ENCODE measurements at places on chromosomes 1 and 21.

- DNase-seq = no peak
Measured at GRCh38 chr1:13622446-13622845, 38.8 kb downstream of the PDPN start.

DNA sequence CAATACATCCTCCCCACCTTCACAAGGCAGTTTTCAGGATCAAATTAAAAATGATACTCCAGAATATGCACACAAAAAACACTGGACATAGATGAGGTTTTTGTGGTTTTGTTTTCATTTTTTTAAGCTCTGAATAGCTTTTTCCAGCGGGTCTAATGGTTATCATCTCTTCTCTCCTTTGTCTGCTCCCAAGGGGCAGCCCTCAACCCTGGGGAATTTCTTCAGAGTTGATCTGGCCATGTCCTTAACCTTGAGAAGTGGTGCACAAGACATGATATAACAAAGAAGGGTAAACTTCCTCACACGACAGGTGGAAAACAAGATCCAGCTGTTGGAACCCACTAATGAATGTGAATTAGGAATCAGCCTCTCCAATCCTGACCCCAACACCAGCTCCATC, 1.5 kb upstream of the CD244 start:
- DNase-seq = no peak

DNA sequence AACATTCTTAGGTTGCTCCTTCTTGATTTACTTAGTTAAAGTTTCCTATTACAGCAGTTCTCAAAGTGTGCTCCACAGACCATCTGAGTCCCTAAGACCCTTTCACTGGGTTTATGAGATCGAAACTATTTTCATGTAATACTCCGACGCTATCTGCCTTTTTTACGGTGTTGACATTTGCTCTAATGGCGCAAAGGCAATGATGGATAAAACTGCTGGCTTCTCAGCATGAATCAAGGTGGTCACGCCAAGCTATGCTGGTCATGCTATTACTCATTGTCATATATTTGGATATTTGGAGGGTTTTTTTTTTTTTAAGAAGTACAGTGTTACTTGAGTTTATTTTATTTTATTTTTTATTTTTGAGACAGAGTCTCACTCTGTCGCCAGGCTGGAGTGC, 235.1 kb downstream of the KIF26B start:
- no peak for DNase-seq

DNA sequence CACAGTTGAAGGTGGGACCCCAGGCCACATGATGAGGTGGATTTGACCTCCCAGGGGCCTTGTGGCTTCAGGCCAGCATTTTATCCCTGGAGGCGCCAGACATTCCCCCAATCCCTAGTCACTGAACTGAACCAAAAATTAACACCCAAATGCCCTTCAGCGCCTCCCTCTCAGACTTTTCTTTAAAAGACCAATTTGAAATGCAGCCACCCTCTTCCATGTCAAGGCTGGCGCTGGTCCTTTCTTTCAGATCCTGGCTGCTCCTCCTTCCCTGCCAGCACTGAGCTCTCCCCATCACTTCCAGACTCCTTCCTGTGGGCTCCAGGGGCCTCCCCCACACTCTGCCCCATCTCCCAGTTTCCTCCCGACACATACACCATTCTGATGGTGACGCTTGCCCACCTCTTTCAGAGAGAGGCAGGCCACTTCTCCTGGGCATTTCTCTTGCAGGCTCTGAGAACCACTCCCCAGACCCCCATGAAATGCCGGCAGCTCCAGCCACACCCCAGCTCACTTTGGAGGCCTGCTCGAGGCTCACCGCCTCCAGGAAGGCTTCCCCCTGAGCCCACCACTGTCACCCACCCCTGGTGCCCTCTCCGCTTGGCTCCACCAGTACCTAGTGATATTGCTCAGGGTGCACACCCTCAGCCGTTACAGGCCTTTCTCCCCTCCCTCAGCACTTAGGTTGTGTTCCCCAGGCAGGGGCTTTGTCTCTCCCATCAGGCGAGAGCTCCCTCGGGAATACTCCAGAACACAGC, 27.0 kb downstream of the NAV1 start:
- no peak for DNase-seq

DNA sequence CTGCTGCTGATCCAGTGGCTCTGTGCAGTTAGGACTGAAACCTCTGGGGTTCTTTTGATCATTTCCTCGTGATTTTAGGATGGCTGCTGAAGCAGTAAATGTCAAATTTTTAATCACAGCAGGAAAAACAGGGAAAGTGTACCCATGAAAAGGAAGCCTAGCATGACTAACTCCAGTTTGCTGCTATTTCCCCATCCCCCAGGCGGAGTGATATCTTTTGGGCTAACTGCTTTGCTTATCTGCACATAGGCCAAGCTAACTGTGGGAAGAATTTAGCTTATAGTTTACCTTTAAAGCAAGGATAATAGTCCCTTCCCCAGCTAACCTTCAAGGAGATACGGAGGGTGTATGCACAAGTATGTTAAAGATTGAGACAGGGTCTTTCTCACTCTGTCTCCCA, 149.8 kb upstream of the TNR start:
- DNase-seq = no peak

GRCh38 chr1:53837924-53838653, at the start of gene NDC1:
NDC1 (minus strand) TSS chr1:53838296; CDS start chr1:53838261, 35 bp downstream.
- DNase-seq = peak; percentile 98

DNA sequence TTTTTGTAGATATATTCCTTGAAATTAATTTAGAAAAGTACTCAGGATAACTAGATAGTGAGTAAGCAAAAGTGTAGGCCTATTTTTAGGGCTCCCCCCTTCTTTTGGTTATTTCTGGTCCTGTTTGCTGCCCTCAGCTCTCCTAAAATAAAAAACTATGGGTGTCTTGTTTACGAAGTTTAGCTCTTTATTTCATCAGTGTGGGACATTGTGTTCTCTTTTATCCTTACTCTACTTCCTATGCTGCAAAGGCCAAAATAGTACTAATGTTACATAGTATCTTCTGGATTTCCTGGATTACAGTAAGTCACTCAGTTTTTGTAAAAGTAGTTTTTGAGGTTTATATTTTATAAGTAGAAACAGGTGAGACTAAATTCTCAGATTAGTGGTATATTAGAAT, 15.4 kb downstream of the CEP350 start:
- DNase-seq = no peak

DNA sequence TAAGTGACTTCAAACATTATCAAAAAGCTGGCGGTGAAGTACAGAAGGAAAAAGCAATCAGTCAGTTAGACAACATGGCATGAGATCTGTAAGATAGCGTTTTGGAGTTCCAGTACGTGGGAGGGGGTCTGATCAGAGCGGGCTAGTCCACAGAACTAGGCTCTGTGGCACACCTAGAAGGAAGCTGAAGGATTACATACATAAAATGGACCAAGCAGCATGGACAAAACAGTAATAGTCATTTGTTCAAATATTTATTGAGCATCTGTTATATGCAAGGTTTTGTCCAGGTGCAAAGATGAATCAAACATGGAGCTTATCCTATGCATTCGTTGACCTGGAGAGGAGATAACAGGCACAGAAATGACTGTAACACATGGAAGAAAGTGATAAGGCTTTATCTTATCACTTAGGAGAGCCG, 22.9 kb upstream of the PLA2G2E start:
- DNase-seq = no peak

DNA sequence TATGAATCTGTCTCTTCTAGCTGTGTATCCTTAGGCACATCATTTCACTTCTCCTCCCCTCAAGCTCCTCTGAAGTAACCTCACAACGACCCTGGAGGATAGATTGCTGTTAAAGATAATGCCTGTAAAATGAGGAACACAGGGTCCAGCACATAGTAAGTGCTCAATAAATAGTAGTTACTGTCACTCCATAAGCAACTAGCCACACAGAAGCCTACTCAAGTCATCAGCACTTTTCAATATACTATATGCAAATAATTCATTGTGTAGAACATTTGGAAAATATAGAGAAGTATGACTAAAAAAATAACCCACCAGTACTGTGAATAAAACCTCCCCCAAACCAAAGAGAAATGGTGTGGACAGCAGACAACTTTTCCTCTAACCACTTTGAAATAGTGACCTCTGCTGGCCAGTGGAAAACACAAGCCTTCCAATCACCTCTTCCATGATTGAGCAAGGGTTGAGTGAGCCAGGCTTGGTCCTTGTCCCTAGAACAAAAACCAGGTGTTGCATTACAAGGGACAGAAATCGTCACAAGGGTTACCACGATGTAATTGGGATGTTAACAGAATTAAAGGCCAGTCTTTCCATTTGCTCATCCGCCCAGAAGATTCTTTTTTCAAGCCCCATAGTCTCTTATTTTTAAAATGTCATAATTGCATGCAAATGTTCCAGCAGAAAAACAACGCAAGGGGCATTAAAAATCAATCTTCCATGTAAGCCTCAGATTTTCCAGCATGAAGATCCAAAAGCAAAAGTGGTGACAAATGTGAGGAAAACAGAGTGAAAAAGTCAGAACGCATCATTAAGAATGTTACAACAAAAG, 15.7 kb upstream of the GLIS1 start:
- peak; percentile 68 for DNase-seq

GRCh38 chr21:45830720-45831366, 150.7 kb upstream of the COL6A1 start:
- no peak for DNase-seq

DNA sequence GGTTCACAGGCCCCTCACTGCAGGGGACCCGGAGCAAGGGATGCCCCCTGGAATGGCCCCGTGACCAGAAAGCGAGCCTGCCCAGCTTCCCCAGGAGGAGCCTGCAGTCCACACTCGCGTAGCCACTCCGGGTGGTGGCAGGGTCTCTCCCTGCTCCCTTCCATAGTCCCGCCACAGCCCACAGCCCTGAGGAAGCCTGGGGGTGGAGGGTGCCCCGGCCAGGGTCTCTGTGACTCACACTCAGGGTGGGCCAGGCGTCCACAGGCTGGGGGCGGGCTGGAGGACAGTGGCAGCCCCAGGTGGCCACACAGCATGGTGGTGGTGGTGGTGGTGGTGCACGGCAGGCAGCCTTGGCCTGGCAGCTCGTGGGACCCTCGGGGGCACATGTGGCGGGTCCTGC, 15.6 kb downstream of the YBEY start:
- no peak for DNase-seq

DNA sequence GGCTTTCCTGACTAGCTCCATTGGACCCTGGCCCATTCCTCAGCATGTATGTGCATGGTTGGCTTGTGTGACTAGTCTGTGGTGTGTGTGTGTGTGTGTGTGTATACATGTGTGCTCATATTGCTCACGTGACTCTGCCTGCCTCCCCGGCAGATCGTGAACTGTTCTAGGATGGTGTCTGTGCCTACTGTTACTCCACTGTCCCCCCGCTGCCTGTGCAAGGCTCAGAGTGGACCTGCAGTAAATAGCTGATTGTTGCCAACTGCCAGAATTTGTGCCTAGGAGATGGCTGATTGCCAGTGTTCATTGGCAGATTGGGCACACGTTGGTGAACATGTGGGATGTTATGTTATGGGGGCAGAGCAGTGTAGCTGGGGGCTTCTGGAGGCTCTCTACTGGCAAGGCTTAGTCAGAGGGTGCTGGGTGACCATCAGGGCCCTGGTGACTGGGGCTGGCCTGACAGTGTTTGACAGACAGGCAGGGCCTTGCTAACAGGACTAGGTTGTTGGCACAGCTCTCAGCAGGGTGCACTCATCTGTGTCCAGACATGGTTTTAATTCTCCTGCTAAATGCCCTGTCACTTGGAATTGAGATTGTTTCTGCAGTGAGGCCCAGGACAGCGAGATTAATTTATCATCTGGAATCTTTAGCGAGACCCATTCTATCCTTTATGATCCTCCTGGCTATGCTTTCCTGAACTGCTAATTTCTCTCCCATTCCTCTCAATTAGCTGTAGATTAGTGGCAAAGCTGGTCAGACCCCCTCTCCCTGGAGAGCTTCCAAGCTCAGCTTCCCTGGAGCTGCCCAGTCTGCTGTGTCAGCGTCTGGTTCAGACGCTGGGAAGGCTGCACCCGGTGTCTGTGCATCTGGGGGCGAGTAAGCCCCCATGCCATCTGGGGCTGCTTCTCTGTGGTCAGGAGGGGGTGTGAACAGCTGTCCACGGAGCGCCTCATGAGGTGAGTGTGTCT, 20.8 kb downstream of the SLC6A17 start:
- no peak for DNase-seq

Data from NT2/D1 (cell line).